Mammary epithelial cell (primary cell): ENCODE measurements at places on chromosomes 4 and X.
A peak's percentile ranks its signal among the peaks of the same experiment; 100 is the strongest.

GRCh38 chr4:83392562-83392961 is 57.9 kb upstream of the HPSE start:
- no peak for DNase-seq

DNA sequence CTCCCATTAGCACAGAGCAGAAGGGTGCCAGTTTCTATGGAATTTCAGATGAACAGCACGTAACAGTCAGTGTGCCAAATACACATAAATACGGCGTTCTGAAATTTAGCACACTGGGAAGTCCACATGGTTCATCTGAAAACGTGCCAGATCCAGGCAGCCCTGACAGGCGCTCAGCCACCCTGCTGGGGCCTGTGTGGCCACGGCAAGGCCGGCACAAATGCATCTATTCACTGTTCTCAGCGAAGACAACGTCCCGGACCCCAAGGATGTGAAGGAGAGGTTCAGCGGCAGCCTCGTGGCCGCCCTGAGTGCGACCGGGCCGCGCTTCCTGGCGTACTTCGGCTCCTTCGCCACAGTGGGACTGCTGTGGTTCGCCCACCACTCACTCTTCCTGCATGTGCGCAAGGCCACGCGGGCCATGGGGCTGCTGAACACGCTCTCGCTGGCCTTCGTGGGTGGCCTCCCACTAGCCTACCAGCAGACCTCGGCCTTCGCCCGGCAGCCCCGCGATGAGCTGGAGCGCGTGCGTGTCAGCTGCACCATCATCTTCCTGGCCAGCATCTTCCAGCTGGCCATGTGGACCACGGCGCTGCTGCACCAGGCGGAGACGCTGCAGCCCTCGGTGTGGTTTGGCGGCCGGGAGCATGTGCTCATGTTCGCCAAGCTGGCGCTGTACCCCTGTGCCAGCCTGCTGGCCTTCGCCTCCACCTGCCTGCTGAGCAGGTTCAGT is 15.6 kb downstream of the DGKQ start:
- DNase-seq, result no peak

- DNase-seq, result peak; percentile 98
Observed at GRCh38 chr4:152680988-152681603, 1.3 kb upstream of the TMEM154 start.

DNA sequence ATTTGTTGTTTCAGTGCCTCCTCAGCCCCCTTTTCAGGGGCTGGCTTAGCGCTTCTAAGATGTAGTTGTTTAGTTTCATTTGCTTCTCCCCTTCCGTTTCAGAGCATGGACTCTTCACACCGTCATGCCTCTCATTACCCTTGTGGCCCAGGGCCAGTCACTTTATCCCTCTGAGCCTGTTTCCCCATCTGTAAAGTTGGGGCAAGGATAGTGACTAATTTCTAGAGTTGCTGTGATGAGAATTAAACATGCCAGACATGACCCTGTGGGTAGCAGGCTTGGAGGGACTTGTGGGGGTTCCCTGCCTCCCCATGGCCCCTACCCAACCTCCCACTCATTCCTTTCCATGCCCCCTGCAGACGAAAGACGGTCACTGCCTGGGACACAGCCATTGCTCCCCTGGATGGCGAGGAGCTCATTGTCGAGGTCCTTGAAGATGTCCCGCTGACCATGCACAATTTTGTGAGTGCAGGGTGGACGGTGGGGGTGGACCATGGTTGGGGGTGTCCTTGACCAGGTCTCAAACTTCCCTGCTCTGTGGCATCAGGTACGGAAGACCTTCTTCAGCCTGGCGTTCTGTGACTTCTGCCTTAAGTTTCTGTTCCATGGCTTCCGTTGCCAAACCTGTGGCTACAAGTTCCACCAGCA is 3.6 kb downstream of the ARAF start:
- no peak for DNase-seq

- DNase-seq, result peak; percentile 84
Observed at GRCh38 chr4:143616771-143617170, 83.7 kb downstream of the FREM3 start.

DNA sequence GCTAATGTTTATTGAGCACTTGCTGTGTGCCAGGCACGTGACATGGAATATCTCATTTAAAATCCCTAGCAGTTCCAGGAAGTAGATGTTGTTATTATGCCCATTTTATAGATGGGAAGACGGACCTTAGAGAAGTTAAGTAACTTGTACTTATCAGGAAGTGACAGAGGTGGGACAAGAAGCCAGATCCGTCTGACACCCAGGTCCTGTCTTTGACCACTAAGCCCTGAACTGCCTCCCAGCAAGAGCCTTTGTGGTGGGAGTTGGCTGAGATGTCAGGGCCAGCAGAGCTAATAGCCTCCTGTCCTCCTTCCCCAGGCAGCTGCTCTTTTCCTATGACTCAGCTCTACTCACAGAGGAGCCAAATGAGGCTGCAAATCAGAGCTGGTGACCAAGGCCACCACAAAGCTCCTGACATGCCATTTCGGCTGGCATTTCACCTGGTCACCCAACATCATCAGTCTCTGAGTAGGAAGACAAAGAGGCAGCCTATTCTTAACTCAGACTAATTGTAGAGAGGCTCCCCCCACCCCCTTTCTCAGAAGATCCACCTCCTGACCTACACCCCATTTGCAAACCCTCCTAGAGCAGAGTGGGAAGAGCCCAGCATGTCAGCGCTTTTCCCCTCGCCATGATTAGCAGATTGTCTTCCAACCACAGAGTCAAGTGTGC is 175.1 kb upstream of the KIT start:
- DNase-seq, result peak; percentile 32

- DNase-seq, result no peak
Observed at GRCh38 chr4:146577111-146577510, 55.4 kb upstream of the SLC10A7 start.

DNA sequence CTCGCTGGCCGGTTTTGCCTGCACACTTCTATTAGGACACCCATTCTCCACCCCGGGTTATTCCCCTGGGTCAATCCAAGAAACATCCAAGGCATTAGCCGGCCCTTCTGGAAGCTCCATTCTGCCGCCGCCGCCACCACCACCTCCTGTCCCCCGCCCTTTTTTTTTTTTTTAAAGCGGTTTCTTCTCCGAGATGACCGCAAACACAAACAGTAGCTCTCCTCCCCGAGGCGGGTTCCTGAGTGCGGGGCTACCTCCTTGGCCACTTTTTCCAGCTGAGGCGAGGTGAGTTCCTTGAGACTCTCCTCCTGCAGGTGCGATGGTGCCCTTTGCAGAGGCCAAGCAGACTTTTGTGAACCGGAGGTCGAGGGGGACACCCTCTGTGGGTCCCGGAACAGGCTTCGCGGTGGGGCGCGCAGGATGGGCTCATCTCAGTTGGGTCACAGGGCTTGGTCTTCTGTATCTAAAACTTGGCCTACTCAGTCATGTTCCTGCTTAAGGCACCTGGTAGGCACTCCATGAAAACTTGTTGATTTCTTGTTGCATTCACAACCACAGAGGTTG is 930 bp downstream of the NWD2 start:
- no peak for DNase-seq

- DNase-seq, result peak; percentile 29
Observed at GRCh38 chr4:161252520-161253141, 911.2 kb downstream of the FSTL5 start.

GRCh38 chrX:48683411-48683982 is at the start of gene WAS:
TSS of gene WAS (plus strand) at chrX:48683799. CDS start at chrX:48683854, 55 bp downstream.
- DNase-seq, result no peak

GRCh38 chr4:116878280-116878679 is 207.1 kb downstream of the TRAM1L1 start:
- no peak for DNase-seq

DNA sequence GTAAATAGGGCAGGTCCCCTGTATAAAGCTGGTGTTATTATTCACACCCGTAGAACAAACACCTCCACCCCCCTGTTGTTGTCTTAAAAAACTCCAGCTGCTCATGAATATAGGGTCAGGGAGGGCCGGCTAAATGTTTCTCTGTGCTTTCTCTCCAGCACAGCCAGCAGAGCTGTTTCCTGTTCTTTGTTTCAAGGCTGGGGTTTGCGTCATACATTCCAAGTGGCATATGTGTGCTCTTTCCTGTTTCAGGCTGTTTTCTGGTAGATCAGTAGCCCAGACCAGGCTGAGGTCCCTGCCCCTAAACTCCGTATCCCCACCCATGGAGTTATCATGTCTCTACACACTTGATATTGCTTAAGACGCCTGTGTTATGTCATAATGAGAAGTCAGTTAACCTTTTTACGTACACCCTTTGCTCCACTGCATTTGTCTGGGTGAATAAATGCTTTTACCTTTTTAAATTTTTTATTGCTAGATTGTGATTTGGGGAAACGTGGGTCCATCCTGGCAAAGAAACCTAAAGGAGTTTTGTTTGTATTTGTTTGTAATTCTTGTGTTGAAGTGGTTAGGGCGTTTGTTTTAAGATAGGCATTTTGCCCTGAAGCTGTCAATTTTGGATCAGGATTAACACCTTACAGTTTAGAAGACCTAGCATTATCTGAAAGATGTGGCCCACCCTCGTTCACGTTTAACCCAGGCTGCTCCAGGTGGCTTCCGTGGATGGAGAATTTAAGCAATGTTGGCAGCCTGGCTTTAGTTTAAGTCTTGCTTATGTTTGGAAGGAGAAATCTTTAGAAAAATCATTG is 3.3 kb downstream of the KLF3 start:
- peak; percentile 98 for DNase-seq

GRCh38 chr4:7381890-7382633 is 52.7 kb downstream of the PSAPL1 start:
- no peak for DNase-seq

- no peak for DNase-seq
Observed at GRCh38 chr4:2269206-2269531, 7.3 kb upstream of the MXD4 start.

DNA sequence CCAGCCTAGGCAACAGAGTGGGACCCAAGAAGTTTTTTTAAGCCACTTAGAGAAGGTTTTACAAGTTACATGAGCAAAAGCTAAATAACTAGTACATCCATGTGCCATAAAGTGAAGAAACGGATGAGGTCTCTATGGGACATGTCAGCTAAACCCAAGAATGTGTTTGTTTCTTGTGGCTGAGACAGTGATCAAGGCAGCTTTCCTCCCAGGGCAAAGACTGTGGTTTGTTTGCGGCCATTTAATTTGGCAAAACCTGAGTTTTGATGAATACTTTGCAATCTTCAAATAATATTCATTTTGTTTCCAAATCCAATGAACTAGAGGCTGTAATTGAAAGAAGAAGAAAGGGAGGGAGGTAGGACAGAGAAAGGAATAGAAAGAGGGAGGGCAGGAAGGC is 44.9 kb upstream of the SLC2A9 start:
- no peak for DNase-seq

GRCh38 chr4:17033025-17033767 is 134.8 kb upstream of the LDB2 start:
- no peak for DNase-seq
